Osteocyte (in vitro differentiated cells): ENCODE measurements at places on chromosomes 5 and 9.

DNA sequence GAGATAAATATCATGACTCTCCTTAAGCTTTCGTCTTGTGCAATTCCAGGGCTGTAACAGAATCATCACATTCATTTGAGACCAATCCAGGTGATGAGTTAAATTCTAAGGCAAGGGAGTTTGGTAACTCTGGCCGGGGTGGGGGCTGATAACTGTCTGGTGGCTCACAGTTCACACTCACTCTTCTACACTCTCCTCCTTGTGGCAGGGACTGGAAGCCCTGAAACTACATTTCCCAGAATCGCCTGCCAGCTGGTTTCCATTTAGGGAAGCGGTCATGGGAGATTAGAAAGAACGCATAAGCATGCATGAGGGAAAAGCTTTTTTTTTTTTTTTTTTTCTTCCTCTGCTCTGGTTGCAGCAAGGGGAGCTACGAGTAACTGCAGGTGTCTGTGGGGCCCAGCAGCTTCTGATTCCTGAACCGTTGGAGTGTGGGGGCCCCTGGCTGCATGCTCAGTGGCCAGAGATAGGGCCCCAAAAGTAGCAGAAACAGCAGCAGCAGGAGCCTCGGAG lies 154.8 kb upstream of the TBC1D2 start:
- DNase-seq: no peak

DNA sequence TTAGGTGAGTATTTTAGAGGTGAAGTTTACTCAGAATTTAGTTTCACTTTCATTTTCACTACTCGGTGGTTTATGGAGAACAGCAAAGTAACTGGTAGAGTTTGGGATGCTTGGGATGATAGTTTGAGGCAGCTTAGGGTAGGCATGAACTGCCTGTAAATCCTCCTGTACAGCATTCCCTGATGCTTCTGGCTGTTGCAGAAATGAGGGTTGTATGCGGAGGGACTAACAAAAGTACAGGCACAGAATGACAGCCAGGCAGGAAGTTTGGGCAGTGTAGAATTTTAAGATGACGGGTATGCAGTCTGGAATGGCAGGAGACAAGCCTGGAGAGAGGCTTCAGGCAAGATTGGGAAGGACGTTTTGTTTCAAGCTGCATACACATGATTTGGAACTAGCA lies 48.0 kb upstream of the FAM120AOS start:
- DNase-seq: no peak

GRCh38 chr9:72633966-72634365 lies 112.6 kb downstream of the TMC1 start:
- DNase-seq: no peak

DNA sequence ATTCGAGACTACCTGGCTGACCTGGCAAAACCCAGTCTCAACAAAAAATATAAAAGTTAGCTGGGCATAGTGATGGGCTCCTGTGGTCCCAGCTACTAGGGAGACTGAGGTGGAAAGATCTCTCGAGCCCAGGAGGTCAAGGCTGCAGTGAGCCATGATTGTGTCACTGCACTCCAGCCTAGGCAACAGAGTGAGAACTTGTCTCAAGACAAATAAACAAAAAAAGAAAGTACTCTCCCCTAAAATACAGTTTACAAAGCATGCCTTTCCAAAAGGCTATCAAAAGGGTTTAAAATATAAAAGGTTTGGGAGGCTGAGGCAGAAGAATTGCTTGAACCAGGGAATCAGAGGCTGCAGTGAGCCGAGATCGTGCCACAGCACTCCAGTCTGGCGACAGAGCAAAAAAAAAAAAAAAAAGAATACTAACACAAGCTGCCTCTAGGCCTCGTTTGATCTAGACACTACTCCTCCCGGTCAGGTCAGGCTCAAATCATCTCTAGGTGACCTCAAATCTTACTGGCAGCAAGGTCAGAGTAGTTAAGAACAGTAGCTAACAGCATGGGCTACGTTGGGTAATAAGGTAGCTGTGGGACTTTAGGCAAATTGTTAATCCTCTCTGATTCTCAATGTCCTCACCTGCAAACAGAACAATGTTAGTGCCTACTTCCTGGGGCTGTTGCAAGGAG lies 9.3 kb downstream of the NAIF1 start:
- no peak for DNase-seq

GRCh38 chr5:1484730-1485578 lies 38.8 kb downstream of the LPCAT1 start:
- no peak for DNase-seq

DNA sequence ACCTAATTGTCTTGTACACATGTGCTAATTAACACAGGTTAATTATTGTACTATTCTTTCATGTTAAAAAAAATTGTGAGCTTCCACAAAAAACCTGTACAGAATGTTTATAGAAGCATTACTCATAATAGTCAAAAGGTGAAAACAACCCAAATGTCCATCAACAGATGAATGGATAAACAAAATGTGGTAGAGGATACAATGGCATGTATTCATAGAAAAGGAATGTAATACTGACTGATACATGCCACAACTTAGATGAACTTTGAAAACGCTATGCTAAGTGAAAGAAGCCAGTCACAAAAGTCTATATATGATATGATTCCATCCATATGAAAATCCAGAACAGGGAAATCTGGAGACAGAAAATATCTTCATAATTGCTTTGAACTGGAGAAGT lies 25.6 kb downstream of the RRAGA start:
- no peak for DNase-seq

DNA sequence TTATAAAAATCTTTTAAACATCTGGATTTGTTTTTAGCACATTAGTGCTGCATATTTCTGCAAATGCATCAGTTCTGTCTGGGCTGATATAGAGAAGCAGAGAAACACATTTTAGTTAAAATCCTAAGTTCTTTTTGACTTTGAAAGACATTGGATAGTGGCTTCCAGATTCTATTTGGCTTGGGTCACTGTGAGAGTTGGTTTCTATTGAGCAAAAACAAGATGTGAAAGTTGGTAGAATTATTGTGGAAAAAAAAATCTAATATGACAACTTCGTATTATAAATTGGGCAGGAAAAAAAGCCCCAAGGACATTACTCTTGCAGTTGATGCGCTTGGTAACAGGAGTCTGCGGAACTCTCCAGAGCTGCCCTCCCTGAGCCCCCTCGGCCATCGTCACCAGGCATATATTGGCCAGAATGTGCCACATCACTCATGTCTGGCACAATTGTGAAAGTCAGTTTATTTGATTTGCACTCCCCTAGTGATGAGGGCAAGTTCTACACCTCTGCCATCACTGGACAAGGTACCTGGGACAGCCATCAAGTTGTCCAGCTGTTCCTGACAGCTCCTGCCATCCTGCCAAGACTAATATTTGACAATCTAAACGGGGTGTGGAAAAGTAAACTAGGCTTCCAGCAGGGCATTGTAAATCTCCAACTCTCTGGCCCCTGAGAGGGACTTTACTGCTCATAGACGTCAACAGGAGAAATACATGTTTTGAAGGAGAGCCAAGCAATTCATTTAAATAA lies 334.5 kb downstream of the TENT4A start:
- no peak for DNase-seq

- DNase-seq: no peak
Observed at GRCh38 chr5:102762095-102762534, 7.0 kb downstream of the PAM start.

DNA sequence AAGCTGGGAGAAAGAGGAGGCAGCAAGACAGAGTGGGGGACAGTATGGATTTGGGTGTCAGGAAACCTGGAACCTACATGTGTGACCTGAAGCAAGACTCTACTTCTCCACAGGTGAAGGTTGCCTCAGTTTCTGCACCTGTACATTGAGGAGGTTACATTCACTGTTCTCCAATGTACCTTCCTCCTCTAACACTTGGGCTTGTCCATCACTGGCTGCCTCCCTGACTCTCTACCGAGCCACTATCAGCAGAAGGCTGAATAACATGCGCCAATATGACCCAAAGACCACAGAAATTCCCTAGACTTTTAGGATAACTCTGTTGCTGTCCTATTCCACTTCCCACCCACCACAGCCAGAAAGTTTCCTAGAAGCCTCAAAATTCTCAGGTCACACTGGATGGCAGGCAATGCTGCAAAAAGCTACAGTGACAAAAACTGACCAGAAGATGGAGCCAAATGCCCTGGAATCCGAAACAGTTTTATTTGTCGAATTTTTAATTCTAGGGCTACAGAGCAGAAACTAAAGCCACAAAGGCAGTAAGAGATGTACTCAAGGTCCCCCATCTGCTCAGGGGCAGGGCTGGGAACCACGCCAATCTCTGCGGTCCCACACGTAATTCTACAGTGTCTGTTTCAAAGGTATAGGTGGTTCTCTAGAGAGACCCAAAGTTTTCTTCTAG lies 64.4 kb downstream of the FAM114A2 start:
- DNase-seq: no peak

- no peak for DNase-seq
Observed at GRCh38 chr9:107213080-107213479, 70.0 kb upstream of the RAD23B start.

- DNase-seq: no peak
Observed at GRCh38 chr9:88005240-88005639, 30.9 kb upstream of the CDK20 start.

DNA sequence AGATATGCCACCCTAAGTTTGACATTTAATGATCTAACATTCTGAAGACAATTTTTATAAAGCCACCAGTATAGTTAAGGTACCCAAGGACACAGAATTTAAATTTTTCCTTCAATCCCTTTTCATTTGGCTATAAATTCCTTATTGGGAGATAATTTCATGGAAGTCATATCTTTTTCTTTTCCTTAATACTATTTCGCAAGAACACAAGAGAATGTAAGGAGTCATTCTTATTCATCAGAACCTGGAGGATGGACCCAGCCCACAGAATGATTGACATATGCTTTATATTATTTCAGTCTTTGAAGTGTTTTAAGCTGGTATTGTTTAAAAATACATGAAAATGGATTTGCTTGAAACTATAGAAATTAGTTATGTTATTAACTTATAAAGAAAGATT lies 79.6 kb downstream of the DROSHA start:
- no peak for DNase-seq

DNA sequence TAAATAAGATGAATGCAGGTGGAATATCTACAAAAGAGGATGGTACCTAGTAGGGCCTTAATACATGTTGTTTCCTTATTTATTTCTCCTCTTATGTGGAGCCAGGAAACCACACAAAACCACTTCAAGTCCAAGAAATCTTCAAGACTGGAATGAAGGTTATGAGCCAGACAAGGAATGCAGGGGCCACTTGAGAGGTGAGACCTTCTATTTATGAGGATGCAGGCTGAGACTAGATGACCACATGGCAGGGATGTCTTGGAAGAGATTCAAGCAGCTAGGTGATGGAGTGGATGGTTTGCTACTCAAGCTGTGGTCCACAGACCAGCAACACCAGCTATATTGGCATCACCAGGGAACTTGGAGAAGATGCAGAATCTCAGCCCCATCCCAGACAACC lies 92.2 kb downstream of the TNC start:
- DNase-seq: no peak

DNA sequence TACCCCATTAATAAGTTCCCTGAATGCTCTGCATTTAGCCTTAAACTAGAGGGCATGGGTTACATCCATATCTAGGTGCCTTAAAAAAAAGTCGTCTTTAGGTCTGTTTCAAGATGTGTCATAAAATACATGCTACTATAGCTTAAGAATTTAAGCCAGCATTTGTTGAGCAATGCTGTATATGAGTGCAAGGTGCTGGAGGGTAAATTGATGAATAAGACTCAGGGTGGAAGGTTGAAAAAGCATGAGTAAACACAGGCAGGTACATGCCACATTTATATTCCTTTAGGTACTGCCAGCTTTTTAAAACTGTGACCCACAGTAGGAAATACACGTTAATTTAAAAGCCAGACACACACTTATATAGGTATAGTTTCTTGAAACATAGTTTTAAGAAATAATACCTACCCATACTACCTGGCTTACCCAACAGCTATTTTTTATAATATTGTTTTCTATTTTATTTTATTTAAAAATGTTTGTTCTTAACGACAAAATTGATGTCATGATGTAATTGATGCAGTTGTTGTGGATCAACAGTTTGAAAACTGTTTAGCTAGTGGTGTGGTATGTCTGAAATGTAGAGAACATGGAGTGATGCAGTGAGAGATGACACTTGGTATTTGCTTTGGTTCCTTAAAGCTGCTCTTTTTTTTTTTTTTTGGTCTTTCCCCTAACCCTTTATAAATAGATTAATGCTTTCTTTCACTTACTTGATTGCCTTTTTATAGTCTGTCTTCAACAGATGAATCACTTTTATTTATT lies 3.9 kb downstream of the HMGCR start:
- DNase-seq: no peak
